ENCODE measurements at places on chromosomes 16 and 17. TPM values are rescaled to one million over a fixed set of nuclear protein-coding genes. Genes with fewer than 3 reads are reported as not detected.

Gene PRSS33
- not detected for total RNA-seq

Gene SLC16A13
- total RNA-seq = 10.1 TPM

Gene CDR2L
- total RNA-seq = 21.8 TPM

Gene ABCA5
- 20.7 TPM for total RNA-seq

Gene NPIPA8
- total RNA-seq = 0.67 TPM

Gene NUP85
- 63.7 TPM for total RNA-seq

Gene CA4
- 73.1 TPM for total RNA-seq

Gene SPATA20
- total RNA-seq = 31.6 TPM

Gene C17orf58
- total RNA-seq = 5.3 TPM

Gene ODAD4
- 1.0 TPM for total RNA-seq

Gene SOST
- not detected for total RNA-seq

Gene KRTAP2-1
- total RNA-seq = not detected

Gene CA7
- not detected for total RNA-seq

Gene CCL23
- total RNA-seq = 26.5 TPM

Gene RND2
- total RNA-seq = 0.78 TPM

Gene TAT
- not detected for total RNA-seq

Gene CIBAR2
- total RNA-seq = not detected

Gene HS3ST3A1
- total RNA-seq = 0.93 TPM

Gene TP53TG3D
- total RNA-seq = 1.3 TPM

All from upper lobe of right lung (tissue), 1 donor.